ENCODE measurements at places on chromosomes 7 and 10.

DNA sequence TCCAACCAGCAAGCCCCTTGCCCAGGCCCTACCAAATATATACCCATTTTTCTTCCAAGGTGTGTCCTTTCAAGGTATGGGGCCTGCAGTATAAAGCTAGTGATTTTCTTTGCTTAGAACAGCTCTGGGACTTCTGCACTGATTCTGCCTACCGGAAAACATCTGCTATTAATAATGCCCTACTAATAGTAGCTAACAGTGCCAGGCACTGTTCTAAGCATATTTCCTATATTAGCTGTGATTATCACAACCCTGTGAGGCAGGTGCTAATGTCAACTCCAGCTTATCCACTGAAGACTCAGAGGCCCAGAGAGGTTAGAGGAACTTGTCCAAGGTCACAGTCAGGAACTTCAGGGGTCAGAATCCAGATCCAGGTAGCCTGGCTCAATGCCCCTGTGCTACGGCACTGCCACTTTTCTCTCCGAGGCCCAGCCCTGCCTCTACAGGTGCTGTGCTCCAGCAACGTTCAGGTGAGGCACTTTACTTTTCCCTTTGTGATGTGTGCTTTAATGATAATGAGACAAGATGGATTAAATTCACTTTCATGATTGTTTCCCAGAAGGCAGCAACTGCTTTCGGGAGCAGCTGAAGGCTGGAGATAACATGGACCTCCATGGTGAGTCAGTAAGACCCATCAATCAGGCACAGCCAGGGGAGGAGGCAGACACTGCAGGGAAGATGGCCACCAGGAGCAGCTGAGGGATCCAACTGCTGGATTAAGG lies 26.7 kb downstream of the TAS2R41 start:
- no peak for DNase-seq

GRCh38 chr7:94923412-94923811 lies 16.0 kb downstream of the PPP1R9A start:
- DNase-seq = no peak

DNA sequence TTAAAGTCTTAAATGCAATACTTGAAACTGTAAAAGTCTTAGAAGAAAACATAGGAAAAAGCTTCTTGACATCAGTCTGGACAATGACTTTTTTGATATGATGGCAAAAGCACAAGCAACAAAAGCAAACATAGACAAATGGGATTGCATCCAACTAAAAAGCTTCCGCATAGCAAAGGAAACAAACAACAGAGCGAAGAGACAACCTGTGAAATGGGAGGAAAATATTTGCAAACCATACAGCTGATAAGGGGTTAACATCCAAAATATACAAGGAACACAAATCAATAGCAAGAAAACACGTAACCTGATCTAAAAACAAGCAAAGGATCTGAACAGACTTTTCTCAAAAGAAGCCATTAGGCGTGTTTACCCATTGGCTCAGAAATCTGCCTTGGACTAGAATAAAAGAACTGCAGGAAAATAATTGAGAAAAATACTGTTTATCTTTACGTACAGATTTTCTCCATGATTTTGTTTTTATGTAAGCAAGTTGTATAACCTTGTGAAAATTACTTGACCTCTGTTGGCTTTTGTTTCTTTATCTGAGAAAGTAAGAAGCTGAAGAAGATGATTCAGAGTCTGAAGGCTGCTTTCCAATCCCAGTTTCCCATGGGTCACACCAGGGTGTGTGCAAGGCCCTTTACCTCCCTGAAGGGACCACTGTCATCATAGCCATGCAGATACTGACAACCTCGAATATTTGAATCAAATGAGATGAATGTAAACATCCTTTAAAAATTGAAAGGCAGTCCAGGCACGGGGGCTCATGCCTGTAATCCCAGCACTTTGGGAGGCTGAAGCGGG lies 99.1 kb upstream of the LANCL2 start:
- no peak for DNase-seq

- no peak for DNase-seq
Observed at GRCh38 chr7:988963-989529, 6.1 kb downstream of the CYP2W1 start.

GRCh38 chr10:90023950-90024349 lies 322.6 kb downstream of the KIF20B start:
- DNase-seq = no peak

- DNase-seq = peak; percentile 22
Observed at GRCh38 chr10:132422903-132423825, 26.2 kb downstream of the PWWP2B start.

DNA sequence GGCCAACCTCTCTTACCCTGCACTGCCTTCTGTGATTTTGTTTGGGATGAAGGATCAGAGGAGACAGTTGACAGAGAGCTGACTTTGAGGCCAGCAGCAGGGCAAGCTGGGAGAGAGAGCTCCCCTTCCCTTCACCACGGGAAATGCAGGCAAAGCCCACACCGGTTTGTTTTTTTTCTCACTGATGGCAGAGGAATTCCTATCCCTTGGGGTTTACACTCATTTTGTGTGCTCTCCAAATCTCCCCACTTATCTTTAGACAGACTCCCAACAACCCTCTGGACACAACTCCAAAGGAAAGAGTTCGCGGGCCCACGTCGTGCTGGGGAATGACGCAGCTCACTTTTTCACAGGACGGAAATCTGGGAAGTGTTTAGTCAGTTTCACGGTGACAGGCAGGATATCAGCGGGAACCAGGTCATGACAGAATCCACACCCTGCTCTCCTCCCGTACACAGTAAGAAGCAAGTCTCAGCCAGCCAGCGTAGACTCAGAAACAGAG lies 68.3 kb upstream of the FAM171A1 start:
- no peak for DNase-seq

DNA sequence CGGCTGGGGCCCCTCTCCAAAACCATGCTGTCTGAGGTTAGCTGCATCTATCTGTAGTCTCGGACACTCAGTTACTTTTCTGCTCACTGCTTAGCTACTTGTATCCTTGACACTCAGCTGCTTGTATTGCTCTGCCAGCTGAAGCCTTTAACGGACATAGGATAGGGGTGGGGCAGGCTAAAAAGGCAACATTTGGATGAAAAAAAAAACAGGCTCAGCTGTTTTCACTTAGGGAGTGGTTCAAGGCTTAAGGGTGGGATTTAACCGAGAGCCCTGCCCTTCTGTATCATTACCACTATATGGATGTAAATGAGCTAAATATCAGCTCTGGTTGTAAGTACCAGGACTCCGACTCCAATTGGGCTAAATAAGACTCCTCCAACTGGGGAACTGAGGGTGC lies 28.6 kb downstream of the LSMEM1 start:
- no peak for DNase-seq

DNA sequence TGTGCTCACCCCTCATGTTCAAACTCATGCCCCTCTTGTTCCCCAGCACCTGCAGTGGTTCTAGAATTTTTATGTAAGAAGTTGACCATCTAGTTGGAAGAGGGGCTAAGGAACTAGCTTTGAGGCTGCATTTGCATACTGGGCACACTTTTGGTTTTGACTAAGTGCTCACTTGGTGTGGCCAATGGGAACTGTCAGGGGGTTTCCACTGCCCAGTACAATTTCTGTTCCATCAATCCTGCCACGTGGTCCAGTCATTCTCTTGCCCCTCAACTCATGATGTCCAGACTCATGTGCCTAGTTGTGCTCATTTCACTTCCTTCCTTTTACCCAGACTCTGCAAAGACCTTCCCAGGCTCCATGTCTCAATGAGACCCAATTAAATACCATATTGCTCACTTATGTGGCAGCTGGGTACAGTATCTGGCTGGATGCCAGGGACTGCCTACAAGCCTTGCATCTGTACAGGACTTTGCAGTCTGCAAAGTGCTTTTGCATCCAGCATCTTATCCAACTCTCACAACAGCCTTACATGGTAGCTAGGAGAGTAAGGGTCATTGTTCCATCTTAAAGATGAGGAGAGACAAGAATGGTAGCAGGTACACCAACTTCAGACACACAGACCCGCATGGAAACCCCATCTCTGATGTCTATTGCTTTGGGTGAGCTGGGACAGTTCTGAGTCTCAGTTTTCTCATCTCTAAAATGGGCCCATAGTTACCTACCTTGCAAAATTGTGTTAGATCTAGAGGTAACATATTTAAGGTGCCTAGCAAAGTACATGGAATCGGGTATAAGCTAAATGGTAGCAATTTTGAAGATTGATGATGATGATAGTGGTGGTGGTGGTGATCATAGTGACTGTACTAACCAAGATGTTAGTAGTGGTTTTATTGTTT lies 30.1 kb upstream of the KCNMA1 start:
- no peak for DNase-seq

DNA sequence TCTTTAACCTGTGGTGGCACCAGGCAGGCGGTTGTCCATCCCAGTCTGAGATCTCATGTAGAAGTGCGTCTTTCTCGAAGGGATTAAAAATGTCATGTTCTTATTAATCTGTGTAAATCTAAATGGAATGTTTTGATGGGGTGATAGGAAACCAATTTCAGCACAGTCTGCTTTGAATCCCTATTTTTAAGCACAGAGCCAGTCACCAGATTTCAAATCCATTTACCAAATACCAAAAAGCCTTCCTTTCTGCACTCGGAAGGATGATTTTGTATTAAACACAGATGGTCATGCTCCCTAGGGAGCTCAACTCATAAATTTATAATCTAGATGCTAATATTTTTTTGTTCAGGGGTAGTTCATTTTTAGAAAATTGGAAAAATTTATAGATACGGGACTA lies 160.6 kb upstream of the AOAH start:
- DNase-seq = no peak

GRCh38 chr7:16028636-16029035 lies 342.2 kb upstream of the MEOX2 start:
- no peak for DNase-seq

- DNase-seq = no peak
Observed at GRCh38 chr10:11880151-11881029, 57.2 kb downstream of the PROSER2 start.

DNA sequence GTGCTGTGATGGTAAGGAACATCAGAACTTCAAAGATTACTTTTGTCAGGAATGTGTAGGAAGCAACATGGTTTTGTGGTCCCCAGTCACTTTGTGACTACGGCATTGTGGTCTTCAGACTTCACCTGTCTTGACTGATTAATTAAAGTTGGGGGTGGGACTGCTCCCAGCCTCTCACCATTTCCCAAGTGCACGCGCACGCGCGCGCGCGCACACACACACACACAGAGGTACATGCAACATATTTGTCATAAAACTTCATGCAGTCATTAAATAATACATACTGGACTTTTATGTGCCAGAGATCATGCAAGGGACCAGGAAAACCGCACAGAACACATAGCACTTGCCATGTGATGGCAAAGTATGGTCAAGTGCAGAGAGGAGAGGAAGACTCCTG lies 181.2 kb downstream of the EVX1 start:
- no peak for DNase-seq

DNA sequence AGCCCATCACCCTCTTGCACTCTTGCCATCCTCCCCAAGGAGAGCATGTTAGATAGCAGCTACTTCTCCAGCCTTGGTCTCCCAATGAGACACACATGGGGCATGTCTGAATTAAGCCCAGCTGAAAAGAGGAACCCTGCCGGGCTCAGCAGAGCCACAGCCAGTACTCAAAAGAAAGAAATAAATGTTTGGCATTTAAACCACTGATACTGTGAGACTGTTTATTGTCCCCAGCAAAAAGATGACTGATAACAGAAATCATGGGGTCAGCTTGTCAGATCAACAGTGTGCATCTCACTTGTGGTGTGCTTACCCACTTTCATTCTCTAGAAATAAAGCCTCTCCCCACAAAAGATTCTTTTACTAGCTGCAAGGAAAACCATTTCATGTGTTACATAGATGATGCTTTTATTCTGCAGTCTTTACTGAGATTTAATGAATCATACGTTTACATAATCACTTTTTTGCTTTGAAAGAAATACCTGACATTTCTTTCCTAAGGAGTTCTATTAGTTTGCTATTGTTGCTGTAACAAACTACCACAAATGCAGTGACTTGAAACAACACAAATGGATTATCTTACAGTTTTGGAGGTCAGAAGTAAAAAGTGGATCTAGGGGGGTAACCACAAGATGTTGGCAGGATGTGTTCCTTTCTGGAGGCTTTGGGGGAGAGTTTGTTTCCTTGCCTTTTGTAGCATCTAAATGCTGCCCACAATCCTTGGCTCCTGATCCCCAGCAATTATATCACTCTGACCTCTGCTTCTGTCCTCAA lies 20.9 kb downstream of the ANKRD7 start:
- DNase-seq = no peak

GRCh38 chr10:116274064-116274904 lies 1.3 kb upstream of the GFRA1 start:
- DNase-seq = no peak

- DNase-seq = no peak
Observed at GRCh38 chr7:90233569-90233968, 11.4 kb upstream of the CFAP69 start.

- no peak for DNase-seq
Observed at GRCh38 chr10:29932991-29933390, 126.4 kb downstream of the JCAD start.

GRCh38 chr10:116146372-116147140 lies 126.5 kb downstream of the GFRA1 start:
- DNase-seq = no peak
